ENCODE measurements at places on chromosomes 13 and 19.

DNA sequence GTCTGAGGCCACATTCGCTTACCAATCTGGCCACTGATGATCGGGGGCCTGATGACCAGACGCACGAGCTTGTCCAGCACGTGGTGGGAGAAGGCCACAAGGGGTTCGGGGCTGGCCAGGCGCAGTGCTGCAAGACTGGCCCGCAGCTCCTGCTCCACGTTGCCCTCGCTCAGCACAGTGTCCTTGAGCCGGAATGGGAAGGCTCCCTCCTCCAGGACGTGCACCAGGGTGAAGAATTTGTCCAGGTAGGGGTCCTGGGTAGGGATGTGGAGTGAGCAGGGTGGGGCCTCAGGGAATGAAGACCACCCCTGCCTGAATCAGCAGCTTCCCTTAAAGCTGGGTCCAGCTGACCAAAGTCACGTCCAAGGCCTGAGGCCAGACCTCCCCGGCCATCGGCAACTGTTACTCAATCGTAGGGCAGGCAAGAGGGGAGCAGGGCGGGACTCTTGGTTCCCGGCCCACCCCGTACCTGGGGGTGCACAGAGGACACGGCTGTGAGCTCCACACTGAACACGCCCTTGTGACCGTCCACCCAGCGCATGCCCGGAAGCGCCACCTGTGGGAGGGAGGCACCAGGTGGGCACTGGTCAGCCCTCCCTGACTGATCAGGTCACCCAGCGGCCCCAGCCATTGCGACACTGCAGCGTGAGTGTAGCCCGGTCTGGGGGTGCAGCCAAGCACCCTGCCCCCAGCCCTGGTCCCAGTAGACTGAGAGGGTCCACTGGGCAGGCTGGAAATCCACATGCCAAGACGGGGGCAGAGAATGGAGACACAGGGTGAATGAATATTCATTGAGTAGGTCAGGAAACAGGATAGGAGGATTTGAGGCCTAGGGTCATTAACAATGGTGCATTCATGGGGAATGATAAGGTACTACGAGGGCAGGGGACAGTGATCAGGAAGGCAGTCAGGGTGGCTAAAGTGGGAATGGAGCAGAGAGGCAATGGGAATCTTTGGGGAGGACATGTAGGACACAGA is 2.8 kb upstream of the ANGPTL8 start:
- no peak for DNase-seq

GRCh38 chr19:42074513-42075363 is 1.2 kb upstream of the ZNF574 start:
- DNase-seq = no peak

GRCh38 chr13:86933676-86934075 is 737.5 kb upstream of the SLITRK5 start:
- DNase-seq = no peak

DNA sequence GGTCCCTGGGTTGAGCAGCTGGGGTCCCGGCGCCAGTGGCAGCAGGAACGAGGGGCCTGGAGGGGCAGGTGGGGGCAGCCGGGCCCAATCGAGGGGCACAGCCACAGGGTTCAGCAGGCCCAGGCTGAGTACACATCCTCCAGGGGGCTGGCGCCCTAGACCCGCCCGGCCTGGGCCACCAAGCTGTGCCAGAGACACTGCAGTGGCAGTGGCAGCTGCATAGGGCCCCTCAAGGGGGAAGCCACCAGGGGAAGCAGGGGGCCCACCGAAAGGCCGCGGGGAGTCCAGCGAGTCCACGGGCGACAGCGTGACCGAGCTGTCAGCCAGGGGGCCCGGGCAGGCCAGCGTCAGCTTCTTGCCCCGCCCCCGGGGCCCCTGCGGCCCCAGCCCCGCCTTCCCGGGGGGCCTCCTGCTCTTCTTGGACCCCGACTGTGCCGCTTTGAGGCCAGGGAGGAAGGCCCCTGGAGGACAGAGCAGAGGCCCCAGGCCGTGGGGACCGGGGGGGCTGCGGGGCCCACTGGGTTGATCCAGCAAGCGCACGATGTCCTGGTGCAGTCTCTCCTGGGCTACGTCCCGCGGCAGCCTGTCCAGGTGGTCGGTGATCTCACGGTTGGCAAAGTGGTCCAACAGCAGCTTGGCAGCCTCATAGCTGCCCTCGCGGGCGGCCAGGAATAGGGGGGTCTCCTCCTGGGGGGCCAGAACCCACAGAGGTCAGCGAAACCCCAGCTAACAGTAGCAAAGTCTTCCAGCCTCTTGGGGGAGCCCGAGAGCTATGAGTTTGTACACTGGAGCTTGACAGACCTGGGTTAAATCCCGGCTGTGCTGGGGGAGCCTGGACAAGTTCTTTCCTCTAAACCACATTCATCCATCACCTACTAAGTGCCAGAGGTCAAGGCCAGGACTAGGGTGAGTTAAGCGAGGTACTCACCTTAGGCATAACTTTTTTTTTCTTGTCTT is 39.5 kb downstream of the NOTCH3 start:
- no peak for DNase-seq

GRCh38 chr19:10288662-10289166 is 1.0 kb upstream of the ICAM5 start:
- DNase-seq = no peak

DNA sequence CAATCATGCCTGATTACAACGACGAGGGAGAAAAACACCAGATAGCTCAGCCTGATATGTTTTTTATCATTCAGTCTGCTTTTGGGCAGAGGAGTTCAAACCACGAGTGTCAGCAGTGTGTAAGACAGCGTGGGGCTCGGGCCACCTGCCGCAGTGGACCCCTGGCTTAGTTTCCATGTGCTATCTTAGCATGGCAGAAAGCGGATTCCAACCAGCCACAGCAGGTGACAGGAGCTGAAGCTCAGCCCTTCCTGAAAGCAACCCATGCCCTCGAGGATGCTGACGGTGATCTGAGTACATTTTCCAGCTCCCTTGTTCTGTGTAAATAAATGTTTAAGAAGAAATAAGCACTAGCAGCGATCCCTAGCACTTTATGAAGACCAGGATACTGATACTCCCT is 32.2 kb upstream of the MBNL2 start:
- no peak for DNase-seq

- no peak for DNase-seq
Observed at GRCh38 chr13:75329723-75330122, 152.2 kb downstream of the TBC1D4 start.

GRCh38 chr19:42330241-42330711 is 4.8 kb downstream of the MEGF8 start:
- DNase-seq = no peak

All from T-helper 2 cell (primary cell).